ENCODE measurements at places on chromosomes 2 and 18.

DNA sequence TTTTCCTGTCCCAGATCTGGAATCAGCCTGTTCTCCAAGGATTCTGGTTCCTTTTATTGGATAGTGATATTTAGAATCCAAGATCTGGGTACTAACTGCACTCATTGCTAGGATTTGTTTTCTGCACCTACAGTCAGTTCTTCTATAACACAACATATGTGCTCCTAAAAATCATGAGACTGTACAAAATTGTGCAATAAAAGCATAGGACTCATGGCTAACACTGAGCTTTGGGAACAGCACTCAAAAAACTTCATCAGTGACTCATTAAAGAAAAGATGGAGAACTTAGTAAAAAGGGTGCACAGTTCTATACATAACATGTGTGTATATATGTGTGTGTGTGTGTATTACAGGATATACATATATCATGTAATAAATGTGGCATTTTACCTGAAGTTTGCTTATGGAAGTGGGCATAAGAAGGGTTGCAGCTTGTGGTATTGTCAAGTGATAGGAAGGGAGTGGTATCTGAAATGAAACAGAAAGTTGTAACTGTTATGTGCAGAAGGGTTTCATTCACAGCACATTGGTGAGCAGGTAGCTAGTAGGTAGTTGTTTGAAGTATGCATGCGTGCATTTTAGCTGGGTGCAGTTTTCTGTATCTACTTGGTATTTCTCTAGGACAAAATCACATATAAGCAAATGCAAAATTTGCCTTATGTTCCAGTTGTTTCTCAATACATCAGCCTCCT, 5.9 kb upstream of the SCYGR2 start:
- no peak for DNase-seq

DNA sequence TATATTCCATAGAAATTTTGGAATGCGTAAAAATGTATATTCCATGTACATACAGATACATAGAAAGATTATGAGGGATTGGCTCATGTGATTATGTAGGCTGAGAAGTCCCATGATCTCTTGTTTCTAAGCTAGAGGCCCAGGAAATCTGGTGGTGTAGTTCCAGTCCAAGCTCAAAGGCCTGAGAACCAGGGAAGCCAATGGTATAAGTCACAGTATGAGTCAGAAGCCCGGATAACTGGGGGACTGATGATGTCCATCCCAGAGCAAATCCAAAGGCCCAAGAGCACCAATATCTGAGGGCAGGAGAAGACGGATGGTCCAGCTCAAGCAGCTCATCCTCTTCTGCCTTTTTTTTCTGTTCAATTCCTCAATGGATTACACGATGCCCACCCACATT, 385.0 kb upstream of the KLHL29 start:
- no peak for DNase-seq

GRCh38 chr2:32425719-32426141, 68.9 kb downstream of the BIRC6 start:
- no peak for DNase-seq

DNA sequence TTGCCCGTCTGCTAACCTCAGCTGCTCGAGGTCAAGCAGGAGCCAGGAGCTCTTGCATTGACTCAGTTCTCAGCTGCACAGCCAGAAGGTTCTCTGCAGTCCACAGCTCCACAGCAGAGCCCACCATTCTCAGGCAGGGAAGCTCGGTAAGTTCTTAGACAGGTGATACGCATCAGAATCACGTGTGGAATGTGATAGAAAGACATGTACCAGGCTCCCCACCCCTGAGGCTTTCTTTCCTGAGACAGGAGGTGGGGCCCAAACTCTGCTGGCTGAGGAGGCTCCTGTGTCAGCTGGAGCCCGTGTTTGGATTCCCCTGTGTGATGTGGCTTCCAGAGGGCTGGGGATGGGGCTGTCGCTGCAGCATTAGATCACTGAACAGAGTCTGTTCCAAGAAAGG, 28.0 kb downstream of the DIPK1C start:
- DNase-seq, result no peak

- DNase-seq, result no peak
Measured at GRCh38 chr2:46632349-46632748, 153.0 kb downstream of the TMEM247 start.

GRCh38 chr18:23173912-23174311, 38.6 kb downstream of the CABLES1 start:
- DNase-seq, result no peak

- DNase-seq, result no peak
Measured at GRCh38 chr2:162506706-162507105, 162.8 kb downstream of the GCA start.

DNA sequence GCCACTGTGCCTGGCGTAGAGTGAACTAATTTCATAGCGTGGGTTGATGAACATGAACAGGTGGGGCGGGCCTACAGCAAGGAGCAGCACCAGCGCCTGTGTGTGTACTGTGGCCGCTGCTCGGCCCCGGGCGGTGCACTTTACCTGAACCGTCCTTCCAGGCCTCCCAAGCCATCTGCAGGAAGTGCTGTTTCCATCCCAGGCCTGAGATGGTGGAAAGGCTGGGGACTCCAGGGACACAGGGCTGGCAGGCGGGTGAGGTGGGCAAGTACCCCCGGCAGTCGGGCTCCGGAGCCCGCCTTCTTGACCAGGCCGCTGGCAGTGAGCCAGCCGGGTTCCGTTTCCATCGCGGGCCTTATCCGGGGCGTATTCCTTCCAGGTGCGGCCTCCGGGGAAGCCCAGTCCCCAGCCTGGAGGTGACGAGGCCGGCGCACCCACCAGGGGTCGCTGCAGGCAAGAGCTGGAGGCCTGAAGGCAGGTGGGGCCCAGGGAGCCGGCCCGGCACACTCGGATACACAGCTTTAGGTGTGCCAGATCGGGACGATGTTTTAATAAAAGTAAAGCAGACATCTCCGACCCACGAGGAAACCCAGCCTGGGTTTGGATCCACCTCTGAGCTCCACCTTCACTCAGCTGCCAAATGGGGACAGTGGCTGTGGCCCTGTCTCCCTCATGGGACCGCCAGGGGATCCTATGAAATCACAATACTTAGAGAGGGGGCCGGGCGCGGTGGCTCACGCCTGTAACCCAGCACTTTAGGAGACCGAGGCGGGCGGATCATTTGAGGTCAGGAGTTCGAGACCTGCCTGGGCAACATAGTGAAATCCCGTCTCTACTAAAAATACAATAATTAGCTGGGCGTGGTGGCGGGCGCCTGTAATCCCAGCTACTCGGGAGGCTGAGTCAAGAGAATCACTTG, 22.7 kb upstream of the PDIA6 start:
- peak; percentile 87 for DNase-seq

GRCh38 chr18:77671456-77672167, 422.0 kb downstream of the GALR1 start:
- DNase-seq, result no peak

DNA sequence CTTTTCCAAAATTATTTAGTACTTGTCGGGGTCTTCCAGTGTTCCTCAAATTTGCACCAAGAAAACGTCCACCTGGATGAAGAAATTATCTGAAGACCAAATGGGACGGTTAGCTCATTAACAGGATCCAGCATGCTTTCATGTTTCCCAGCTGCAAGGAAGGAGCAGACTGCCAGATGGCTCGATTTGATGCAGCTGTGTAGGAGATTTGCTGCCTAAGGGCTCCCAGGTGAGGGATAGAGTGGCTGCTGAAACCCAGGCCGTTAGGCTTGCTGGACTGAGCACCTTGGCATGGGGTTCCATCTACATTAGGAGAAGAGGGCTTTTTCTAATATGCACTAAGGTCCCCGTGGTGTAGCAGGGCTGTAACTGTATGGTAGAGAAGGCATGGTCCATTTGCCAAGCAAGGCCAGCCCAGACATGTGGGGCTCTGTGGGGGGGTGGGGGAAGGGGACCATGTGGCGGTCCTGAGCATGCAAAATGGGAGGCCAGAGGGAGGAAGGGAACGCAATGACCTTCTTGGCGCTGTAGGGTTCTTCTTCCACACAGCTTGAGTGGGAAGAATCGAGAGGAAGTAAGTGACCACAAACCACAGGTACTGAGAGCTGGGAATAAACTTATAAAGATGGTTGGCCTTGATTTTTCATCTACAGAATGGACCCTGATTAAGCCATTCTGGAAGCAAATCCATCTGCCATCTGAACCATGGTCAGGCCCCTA, 144.0 kb downstream of the TMEM163 start:
- DNase-seq, result no peak

DNA sequence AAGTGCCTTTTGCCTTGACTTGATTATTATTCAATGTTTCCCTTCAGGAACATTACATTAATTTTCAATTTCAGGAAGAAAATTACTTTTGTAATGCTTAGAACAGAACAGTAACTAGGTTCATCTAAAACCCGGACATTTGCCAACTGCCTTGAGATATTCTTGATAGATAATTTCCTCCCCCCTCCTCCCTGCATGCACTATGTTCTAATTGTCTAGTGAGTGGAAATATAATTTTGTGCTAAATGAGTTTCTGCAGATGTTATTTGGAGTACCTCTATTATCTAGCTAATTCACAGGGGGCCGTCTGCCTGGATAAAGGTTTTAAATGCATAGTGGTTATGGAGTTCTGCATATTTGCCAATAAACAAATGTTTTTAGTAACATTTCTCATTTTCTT, 200.3 kb upstream of the SLC39A10 start:
- no peak for DNase-seq

- no peak for DNase-seq
Measured at GRCh38 chr2:3189076-3189591, 188.5 kb downstream of the EIPR1 start.

DNA sequence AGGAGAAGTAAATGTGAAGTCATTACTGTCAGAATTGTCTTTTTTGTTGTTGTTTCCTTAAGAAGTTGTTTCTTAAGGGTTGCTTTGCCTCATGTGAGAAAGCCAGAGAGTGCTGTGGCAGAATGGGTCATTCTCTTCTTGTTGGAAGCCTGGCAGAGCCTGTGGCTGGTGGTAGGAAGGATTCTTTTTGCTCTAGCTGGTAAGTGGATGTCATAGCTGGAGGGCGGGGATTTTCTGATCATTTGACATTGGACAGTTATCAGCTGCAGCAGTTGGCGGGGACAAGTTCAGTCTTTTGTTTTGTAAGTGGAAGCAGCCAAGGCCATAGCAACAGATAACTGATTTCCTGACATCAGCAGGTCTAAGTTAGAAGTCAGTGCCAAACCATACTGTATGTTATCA, 5.5 kb upstream of the RMDN2 start:
- no peak for DNase-seq

GRCh38 chr18:1014951-1015624, 110.4 kb downstream of the ADCYAP1 start:
- DNase-seq, result no peak

- no peak for DNase-seq
Measured at GRCh38 chr2:63763391-63763941, 78.2 kb upstream of the UGP2 start.

- DNase-seq, result no peak
Measured at GRCh38 chr2:146392186-146392585, 1452.6 kb upstream of the ACVR2A start.

DNA sequence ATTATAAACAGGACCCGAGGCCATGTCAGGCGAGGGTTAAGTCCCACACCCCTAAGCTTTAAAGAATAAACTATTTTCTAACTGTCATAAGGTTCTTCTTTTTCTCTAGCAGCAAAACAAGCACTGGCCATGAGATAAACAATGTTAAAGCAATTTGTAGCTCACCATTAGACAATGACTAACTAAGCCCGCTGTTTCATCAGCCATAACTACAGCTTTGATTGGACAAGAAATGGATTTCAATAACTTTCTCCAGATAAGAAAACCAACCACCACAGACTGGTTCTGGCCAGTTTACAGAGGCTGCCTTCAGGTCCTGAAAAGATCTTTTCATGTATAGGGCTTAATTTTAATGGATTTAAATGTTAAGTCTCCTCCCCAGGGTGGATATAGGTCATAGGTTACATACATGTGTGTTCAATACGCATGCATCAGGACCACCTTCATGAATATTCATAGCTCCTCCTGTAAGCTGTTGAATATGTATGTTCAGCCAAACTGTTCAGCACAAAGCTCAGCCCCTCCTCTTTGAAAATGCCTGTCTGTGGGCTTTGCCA, 108.7 kb upstream of the RAB6C start:
- DNase-seq, result no peak

GRCh38 chr18:21669736-21670285, 34.8 kb downstream of the ABHD3 start:
- no peak for DNase-seq

GRCh38 chr18:66749030-66749429, 145.1 kb upstream of the CDH19 start:
- peak; percentile 19 for DNase-seq

GRCh38 chr2:65361623-65362022, 70.8 kb downstream of the SPRED2 start:
- no peak for DNase-seq

DNA sequence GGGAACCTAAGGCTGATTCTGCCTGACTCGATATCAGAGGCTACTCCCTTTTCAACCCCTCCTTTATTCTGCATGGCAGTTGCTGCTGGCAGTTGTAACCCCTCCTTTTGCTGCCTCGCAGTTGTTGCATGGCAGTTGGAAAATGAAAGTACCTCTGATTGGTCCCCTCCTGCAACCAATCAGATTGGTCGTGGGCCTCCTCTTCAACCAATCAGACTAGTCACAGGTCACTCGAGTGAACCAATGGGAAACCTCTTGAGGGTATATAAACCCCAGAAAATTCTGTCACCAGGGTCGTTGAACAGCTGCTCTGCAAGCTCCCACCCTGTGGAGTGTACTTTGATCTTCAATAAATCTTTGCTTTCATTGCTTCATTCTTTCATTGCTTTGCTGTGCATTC, 294.3 kb upstream of the SLC8A1 start:
- DNase-seq, result peak; percentile 61

DNA sequence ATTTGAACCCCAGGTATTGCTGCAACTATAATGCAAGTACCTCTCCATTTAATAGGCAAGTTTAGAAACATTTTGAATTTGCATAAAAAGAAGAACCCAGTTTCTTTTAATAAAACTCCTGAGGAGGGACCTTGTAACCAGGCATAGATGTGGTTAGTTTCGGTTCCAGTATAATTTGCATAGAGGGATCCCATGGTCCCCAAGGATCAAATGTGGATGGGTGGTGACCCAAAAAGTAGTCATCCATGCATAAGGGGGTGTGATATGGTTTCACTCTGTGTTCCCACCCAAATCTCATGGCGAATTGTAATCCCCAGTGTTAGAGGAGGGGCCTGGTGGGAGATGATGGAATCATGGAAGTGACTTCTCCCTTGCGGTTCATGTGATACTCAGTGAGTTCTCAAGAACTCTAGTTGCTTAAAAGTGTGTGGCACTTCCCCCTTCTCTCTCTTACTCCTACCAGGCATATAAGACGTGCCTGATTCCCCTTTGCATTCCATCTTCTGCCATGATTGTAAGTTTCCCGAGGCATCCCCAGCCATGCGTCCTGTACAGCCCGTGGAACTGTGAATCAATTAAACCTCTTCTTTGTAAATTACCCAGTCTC, 40.2 kb upstream of the SKA1 start:
- no peak for DNase-seq

GRCh38 chr2:155350783-155351580, 652.5 kb downstream of the KCNJ3 start:
- no peak for DNase-seq

All from body of pancreas (tissue), 4 donors.